Frontal cortex (tissue), 4 donors: ENCODE measurements at places on chromosomes 2 and 18. TPM values are rescaled to one million over a fixed set of nuclear protein-coding genes. Genes with fewer than 3 reads are reported as not detected.

ADCYAP1 gene
- total RNA-seq = 7.3 TPM

L3MBTL4 gene
- 34.2 TPM for total RNA-seq

GPR75 gene
- 18.3 TPM for total RNA-seq

KCNIP3 gene
- 4.9 TPM for total RNA-seq

MPPE1 gene
- total RNA-seq = 16.3 TPM
